NCI-H2107 (cell line): ENCODE measurements at places on chromosomes 16 and 17.

- no peak for DNase-seq
Observed at GRCh38 chr17:61369751-61370150, 29.9 kb upstream of the TBX2 start.

- no peak for DNase-seq
Observed at GRCh38 chr17:6437466-6437865, 2.5 kb upstream of the AIPL1 start.

GRCh38 chr16:87223656-87224248 lies 93.4 kb downstream of the C16orf95 start:
- DNase-seq = no peak

DNA sequence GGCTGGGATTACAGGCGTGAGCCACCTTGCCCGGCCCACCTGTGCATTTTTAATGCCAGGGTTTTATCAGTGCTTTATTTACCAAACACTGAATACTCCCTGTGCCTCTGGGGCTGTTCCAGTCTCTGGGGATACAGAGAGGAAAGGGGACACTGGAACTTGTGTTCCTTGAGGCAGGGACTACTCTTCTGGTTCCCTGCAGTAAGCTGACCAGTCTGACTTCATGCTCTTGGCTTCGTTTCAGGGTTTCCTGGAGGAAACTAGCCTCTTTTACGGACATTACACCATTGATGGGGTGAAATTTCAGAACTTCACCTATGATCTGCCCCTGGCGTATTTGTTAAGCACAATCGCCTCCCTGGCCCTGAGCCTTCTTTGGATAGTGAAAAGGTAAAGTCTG lies 37.4 kb upstream of the COQ7 start:
- no peak for DNase-seq

- no peak for DNase-seq
Observed at GRCh38 chr16:11913425-11914079, 2.2 kb downstream of the GSPT1 start.

DNA sequence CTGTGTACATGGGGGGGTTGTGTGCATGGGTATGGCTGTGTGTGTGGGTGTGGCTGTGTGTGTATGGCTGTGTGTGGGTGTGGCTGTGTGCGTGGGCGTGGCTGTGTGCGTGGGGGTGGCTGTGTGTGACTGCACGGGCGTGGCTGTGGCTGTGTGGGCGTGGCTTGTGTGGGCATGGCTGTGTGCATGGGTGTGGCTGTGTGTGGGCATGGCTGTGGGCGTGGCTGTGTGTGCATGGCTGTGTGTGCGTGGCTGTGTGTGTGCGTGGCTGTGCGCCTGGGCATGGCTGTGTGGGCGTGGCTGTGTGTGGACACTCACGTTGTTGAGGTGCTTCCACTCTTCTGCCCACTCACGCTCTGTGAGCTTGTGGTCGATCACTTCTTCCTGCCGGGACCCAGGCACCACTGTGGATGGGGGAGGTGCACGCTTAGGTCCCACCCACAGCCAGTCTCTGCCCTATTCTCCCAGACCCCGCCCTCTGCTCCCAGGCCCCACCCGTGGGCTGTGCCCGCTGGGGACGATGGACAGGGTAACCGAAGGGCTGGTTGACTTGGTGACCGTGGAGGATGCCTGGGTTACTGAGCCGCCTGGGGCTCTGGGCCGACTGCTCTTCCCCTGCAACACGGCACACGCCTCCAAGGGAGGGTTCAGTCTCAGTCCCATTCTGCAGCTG lies 16.0 kb upstream of the PABPN1L start:
- DNase-seq = no peak

DNA sequence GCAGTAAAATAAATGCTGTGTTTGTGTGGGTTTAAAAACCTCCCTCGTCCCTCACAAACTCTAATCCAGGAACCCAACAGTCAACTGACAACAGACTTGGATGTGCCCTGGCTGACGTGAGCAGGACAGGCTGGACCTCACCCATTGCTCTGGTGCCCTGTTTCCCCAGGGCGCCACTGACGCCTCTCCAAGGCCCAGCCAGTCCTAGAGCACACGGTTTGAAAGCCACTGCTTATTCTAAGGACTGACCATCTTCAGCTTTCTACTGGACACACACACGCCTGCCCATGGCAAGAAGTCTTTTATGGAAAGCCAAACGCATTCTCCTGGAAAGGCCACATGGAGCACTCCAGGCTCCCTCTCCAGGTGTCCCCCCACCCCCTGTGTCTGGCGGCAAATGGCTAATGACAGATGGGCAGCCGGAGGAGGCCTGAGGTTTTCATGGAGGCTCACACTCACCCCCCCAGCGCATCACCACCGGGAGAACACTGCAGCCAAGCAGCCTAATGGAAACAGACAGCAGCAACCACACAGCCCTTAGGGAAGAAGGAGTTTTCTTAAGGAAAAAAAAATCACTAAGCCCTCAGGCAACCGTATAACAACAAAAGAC lies 319.2 kb downstream of the SOX9 start:
- no peak for DNase-seq

- DNase-seq = no peak
Observed at GRCh38 chr16:29815032-29815721, 775 bp upstream of the PAGR1 start.

DNA sequence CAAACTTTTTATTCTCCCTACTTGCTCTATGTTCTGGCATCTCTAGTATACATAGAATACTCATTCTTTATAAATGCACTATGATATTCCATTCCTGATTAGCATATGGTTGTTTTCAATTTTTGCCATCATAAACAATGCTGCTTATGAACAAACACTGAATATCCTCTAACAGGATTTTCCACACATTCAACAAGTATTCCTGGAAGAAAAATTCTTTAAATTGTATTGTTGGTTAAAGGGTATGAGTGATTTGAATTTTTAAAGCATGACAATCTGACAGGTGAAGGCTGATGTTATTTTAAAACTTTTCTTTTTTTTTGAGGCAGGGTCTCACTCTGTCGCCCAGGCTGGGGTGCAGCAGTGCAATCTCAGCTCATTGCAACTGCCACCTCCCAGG lies 11.5 kb downstream of the APPBP2 start:
- DNase-seq = no peak

- DNase-seq = no peak
Observed at GRCh38 chr17:58004060-58004459, 3.0 kb downstream of the SRSF1 start.

- no peak for DNase-seq
Observed at GRCh38 chr17:68432086-68432864, 25.0 kb downstream of the WIPI1 start.

- no peak for DNase-seq
Observed at GRCh38 chr16:66397736-66398433, 29.2 kb upstream of the BEAN1 start.

GRCh38 chr16:79523971-79524370 lies 76.6 kb downstream of the MAF start:
- DNase-seq = no peak

- no peak for DNase-seq
Observed at GRCh38 chr16:80369138-80369958, 171.4 kb upstream of the DYNLRB2 start.
